Cortex of kidney (tissue), 1 donor: ENCODE measurements at places on chromosomes 3 and 15.

DNA sequence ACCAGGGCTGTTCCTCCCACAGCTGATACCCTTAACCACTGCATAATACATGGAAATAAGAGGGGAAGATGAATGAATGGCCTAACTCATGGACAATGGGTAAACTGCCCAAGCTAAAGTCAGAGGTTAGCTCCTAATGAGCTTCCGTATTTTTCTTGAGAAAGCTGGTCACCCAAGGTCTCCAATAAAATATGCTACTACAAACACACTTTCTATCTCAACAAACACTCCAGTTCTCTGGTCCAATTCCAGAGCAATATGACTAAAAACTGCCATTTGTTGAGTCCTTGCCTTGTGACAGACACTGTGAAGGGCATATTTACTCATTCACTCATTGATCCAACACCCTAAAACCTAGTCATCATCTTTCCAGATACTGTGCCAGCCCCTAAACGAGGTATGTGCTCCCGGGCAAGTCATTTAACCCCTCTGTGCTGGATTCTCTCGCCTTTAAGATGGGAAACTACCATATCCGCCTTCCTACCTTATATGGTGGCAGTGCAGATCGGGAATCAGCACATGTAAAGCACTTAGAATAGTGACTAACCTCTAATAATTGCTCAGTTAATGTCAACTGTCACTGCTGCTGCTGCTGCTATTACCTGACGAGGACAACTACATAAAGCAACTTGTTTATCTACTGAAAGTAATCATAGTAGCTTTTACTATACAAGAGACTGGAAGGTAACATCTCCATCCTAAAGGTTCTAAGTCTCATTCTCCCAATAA, 89.1 kb downstream of the XXYLT1 start:
- DNase-seq = no peak

GRCh38 chr3:23493889-23494288, 290.8 kb downstream of the UBE2E2 start:
- no peak for DNase-seq

GRCh38 chr3:82561784-82562183, 800.3 kb upstream of the GBE1 start:
- DNase-seq = no peak

DNA sequence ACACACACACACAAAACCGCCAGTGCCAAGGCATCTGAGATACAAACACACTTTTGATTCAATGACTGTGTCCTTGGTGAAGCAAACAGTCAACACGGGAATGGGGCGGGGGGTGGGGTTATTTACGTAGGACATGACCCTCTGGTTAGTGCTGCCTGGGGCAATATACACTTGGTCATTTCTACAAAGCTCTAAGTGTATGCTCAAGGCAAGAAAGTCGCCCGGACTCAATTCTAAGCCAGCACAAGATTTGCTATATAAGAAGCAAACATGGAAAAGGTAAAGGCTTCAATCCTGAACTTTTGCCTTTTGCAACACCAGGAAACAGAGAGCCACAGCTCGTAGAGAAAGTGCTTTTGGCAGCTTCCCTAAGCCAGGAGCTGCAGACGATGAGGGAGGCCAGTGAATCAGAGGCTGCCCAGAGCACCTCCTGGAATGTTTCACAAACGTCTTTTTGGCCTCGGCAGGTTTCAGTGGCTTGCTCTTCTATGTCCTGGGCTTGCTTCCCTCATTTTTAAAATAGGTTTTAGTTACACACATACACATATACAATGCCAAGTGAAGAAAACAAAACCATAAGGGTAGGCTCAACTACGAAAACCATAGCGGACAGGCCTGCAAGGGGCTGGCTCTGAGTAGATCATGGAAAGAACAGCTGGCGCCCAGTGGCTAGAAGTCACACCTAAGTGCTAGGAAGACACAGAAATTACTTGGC, 73.6 kb downstream of the TM4SF4 start:
- DNase-seq = no peak

GRCh38 chr3:72448858-72449257, 399.4 kb downstream of the SHQ1 start:
- no peak for DNase-seq

GRCh38 chr15:67091071-67091979, 25.9 kb downstream of the SMAD3 start:
- DNase-seq = no peak

DNA sequence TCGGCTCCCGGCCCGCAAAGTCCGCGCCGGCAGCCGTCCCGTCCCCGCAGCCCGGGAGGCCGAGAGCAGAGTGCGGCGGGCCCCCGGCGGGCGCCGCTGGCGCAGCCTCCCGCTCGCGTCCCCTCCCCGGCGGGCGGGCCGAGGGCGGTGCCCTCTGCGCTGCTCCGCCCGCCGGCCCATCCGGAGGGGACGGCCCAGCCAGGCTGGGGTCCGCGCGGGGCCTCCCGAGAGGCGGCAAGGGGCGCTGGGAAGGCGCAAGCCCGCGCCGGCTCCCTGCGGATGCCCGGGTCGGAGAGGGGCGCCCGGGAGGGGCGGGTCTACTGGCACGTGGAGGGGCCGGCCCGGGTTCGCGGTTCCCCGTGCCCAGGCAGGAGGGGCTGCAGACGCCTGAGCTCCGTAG, at the start of the genes CLCN2 and POLR2H:
TSS of gene CLCN2 (minus strand) at position 74 of the 400 bp plus-strand sequence. CDS start 126 bp downstream, outside the sequence.
TSS of gene POLR2H (plus strand) at position 179 of the 400 bp plus-strand sequence. CDS start 1,783 bp downstream, outside the sequence.
- no peak for DNase-seq

DNA sequence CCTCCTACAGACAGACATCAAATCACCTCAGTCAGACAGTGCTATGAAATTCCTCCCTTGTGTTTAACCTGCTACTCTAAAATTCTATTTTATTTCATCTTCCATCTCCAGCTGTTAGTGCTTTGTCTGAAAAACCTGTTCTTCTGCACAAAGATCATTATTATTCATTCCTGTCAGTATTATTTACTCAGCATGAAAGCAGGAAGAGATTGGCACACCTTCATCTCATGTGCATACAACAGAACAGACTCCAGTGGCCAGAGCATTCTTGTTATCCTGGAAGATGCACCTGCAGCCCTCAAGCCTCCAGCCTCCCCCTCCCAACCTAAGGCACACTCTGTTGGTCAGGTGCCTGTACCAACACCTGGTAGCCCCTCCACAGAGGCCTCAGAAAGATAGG, 1.8 kb upstream of the ROPN1B start:
- DNase-seq = no peak

GRCh38 chr15:37094915-37095711, 5.2 kb downstream of the MEIS2 start:
- no peak for DNase-seq

GRCh38 chr3:161069511-161070251, 35.5 kb downstream of the B3GALNT1 start:
- DNase-seq = no peak
